Neural crest cell (in vitro differentiated cells): ENCODE measurements at places on chromosomes 13 and 19. TPM values are rescaled to one million over a fixed set of nuclear protein-coding genes. Genes with fewer than 3 reads are reported as not detected.

Gene COL4A1
- total RNA-seq = 65.5 and 67.9 TPM in 2 replicates

DNA sequence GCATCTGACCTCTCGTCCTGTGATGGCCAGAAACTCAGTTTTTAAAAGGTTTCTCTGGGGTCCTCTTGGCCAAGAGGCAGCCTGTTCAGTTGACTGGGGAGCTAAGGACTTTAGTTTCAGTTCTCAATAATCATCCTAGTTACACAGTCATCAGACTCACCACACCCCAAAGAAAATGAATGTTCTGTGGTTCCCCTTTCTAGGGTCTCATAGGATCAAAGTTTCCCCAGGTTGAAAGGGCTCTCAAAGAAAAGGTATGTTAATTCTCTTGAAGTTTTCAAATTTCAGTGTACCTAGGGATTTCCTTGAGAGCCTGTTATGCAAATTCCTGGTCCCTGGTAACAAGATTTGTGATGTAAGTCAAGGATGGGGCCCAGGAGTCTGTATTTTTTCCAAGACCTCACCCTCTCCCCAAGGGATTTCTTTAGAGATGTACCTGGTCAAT is 94.9 kb downstream of the FAM216B start:
- no peak overlapping the region for H3K4me3 ChIP-seq
- H3K36me3 ChIP-seq = no peaks in the 10 kb centered on the region
- H3K4me1 ChIP-seq = peaks cover 24% of the 10 kb centered on the region
- no peak for DNase-seq

DNA sequence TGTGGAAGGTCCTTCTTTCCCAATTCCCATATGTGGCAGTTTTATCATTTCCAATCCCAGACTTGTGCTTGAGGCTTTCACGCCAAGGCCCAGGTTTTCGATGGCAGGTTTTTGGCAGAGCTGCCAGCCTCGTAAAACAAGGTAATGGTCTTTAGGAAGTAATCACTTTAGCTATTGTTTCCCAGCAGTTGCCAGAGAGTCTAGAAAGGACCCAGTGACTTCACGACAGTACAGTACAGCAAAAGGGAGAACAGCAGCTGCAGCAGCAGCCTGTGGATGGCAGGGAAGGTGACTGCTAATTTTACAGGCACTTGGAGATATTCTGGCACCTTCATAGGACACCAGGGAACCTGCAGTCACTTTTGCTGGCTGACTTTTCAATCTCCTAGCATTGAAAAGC is 291.6 kb upstream of the MAB21L1 start:
- no peak overlapping the region for H3K27ac ChIP-seq
- H3K27me3 ChIP-seq = peaks cover 2% of the 10 kb centered on the region
- peaks cover 5% of the 10 kb centered on the region for H3K4me1 ChIP-seq
- no peak overlapping the region for H3K4me3 ChIP-seq
- H3K36me3 ChIP-seq = no peaks in the 10 kb centered on the region

DNA sequence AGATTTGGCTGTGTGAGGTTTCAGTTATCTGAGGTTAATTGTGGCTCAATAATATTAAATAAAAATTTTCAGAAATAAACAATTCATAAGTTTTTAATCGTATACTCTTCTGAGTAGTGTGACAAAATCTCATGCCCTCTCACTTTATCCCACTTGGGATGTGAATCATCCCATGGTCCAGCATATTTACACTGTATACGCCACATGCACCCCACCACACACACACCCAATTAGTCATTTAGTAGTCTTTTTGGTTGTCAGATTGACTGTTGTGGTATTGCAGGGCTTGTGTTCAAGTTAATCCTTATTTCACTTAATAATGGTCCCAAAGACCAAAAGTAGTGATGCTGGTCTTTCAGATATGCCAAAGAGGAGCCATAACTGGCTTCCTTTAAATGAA is 66.4 kb upstream of the PCDH9 start:
- no peak for DNase-seq
- H3K4me3 ChIP-seq = no peak overlapping the region
- peaks cover 12% of the 10 kb centered on the region for H3K4me1 ChIP-seq
- H3K27me3 ChIP-seq = no peaks in the 10 kb centered on the region
- H3K27ac ChIP-seq = no peak overlapping the region

Gene COX7A1
- total RNA-seq = not detected in 2 replicates

DNA sequence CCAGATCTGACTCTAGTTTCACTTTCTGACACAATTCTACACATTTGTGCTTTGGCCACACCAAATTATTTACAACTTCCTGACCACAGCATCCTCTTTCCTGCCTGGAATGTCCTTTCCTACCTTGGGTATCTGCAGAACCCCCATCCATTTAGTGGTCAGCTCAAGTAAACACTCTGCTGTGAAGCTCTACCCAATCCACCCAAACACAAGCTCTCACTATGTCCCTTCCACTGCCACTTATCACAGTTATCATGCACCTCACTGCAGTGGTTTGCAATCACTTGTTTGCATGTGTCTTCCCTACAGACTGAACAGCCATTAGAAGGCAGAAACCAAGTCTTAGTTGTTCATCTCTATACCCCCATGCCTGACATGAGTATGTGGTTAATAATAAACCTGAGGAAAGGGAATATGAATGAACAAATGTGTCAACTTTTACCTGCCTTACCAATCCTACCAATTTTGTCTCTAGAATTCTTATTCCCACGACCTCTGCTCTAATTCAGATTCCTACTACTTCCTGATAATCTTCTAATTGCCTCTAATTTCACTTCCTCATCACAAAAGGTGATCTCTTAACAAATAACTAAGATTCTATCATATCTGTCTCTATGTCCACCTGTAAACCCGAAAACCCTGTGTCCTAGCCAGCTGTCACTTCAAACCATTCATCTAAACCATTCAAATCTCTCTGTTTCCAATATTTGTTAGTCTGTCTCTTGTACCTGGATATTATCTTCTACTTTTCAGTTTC is 25.1 kb downstream of the LNX2 start:
- H3K27me3 ChIP-seq = no peaks in the 10 kb centered on the region
- H3K4me3 ChIP-seq = no peak overlapping the region
- H3K36me3 ChIP-seq = no peaks in the 10 kb centered on the region

Gene ATP1A3
- 22.9 and 23.2 TPM in 2 replicates for total RNA-seq

- no peak overlapping the region for H3K27ac ChIP-seq
- H3K4me3 ChIP-seq = no peak overlapping the region
- peaks cover 10% of the 10 kb centered on the region for H3K4me1 ChIP-seq
- DNase-seq = no peak
Measured at GRCh38 chr13:45451282-45451681, 13.5 kb upstream of the COG3 start.

DNA sequence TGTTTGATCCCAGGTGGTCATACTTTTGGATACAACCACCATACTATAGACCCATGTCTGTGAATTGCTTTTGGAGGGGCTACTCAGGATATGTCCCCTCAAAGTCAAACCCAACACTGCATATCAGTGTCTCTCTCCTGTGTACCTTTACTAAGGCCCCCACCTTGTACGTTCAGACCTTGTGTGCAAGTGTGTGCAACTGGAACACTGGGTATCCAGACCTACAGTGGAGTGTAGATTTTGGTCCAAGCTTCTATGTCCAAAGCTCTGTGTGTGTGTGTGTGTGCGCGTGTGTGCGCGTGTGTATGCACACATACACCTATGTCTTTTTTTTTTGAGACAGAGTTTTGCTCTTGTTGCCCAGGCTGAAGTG is 18.0 kb downstream of the KLK2 start:
- DNase-seq = no peak
- no peaks in the 10 kb centered on the region for H3K36me3 ChIP-seq
- no peak overlapping the region for H3K27ac ChIP-seq
- H3K4me1 ChIP-seq = no peaks in the 10 kb centered on the region
- no peak overlapping the region for H3K4me3 ChIP-seq
